Right renal pelvis (tissue), 4 donors: ENCODE measurements at places on chromosomes 1 and 21. TPM values are rescaled to one million over a fixed set of nuclear protein-coding genes. Genes with fewer than 3 reads are reported as not detected.

DNA sequence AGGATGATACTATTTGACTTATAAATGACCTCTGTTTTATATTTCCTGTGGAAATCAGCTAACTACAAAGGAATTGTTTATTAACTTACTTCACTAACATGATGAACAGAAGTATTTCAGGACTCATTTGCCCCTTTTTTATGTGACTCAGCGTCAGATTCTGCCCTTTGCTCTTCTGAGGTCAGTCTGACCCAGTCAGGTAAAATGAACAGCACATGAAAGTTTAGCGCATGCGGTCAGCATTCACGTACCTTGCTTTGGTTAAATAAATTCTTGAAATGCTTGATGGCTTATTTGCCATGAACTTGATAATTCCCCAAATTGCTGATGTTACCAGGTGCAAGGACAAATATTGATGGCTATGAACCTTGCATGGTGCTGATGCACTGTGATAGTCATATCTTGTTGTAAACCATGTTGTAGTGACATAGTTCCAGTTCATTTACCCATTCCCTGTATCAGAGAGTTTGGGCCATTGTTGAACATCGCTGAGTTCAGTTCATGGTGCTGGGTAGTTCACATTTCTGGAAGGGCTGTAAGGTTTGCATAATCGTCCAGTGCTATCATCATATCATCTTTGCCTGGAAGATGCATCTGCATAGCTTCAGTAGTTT lies 133.4 kb downstream of the NFIA start:
- no peak for DNase-seq

- no peak for DNase-seq
These were observed 192.3 kb upstream of the ADGRL4 start for GRCh38 chr1:79198832-79199231.

DNA sequence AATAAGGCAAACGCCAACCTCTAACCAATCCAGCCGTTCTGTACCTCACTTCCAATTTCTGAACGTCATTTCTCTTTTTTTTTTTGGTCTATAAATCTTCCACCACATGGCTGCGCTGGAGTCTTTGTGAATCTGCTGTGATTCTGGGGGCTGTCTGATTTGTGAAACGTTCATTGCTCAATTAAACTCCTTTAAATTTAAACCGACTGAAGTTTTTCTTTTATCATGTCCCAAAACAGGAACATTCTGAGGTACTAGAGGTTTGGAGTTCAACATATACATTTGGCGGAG lies 65.5 kb upstream of the BACH1 start:
- DNase-seq, result no peak

GRCh38 chr1:66809736-66810326 lies 8.8 kb upstream of the INSL5 start:
- DNase-seq, result no peak

GRCh38 chr1:167501515-167502191 lies 16.7 kb downstream of the CD247 start:
- no peak for DNase-seq

GRCh38 chr1:78170859-78171258 lies 125.1 kb downstream of the GIPC2 start:
- DNase-seq, result no peak

DNA sequence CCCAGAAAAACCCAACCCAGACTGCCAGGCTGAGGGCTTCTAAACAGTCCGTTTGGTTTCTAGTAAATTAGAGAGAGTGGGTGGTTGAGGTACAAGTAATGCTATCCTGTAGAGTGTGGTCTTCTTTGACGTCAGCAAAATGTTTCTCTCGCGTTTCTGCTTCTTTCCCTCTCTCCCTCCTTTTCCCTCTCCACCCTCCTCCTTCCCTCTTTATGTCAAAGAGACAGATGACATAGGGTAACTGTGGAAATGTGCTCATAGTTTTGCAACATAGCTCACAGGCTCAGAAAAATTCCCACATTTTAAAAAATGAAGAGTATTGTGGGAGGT lies 158.3 kb downstream of the TOMM20 start:
- no peak for DNase-seq

- DNase-seq, result no peak
These were observed 2.1 kb downstream of the MROH7 start for GRCh38 chr1:54643736-54644135.

- no peak for DNase-seq
These were observed 257.9 kb upstream of the RRP15 start for GRCh38 chr1:218027152-218027551.

DNA sequence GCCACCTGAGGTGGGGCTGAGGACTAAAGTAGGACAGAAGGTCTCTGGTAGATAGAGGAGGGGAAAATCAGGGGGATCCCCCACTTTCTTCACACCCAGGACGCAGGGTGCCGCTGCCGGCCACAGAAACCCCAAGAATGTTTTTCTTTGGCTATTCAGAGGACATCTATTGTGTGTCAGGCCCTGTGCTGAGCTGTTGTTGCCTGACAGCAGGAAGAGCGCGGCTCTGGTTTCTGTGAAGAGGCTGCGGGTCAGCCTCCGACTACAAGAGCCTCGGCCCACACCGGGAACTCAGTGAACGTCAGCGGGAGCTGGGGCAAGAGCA lies 407 bp upstream of the PIGV start:
- no peak for DNase-seq

GRCh38 chr1:207428783-207429182 lies 25.3 kb upstream of the CR2 start:
- no peak for DNase-seq

DNA sequence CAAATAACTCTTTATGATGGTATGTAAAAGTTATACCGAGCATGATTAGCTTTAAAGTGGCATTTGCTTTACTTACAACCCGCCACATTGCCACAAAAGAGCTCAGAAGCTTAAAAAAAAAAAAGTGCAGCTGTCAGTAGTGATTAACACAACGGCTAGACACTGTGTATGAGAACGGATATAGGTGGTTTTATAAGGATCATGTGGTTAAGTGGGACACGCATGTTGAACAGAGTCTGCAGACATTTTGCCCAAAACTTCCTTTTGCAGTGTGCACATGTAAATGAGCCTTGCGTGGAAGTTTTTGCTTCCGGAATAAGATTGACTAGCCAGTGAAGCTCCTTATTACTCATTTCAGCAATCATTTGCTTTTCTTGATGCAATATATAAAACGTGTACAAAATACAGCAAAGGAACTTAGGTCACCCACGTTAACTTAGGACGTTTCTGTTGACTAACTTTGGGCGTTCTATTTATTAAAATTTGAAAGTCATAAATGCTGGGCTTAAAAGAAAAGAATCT lies 58.7 kb upstream of the RGS1 start:
- no peak for DNase-seq

GRCh38 chr21:39098696-39099200 lies 84.5 kb downstream of the PSMG1 start:
- DNase-seq, result peak; percentile 61

GRCh38 chr1:56397811-56398231 lies 181.5 kb downstream of the PLPP3 start:
- DNase-seq, result no peak

DNA sequence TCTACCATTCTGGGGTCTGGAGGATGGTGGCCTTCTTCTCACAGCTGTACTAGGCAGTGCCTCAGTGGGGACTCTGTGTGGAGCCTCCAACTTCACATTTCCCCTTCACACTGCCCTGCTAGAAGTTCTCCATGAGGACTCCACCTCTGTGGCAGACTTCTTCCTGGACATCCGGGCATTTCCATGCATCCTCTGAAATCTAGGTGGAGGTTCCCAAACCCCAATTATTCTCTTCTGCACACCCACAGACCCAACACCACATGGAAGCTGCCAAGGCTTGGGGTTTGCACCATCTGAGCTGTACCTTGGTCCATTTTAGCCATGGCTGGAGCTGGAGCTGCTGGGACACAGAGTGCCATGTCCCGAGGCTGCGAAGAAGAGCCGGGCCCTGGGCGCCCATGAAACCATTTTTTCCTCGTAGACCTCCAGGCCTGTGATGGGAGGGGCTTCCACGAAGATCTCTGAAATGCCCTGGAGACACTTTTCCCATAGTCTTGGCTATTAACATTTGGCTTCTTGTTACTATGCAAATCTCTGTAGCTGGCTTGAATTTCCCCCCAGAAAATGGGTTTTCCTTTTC lies 170.5 kb downstream of the FOXD2 start:
- no peak for DNase-seq

DNA sequence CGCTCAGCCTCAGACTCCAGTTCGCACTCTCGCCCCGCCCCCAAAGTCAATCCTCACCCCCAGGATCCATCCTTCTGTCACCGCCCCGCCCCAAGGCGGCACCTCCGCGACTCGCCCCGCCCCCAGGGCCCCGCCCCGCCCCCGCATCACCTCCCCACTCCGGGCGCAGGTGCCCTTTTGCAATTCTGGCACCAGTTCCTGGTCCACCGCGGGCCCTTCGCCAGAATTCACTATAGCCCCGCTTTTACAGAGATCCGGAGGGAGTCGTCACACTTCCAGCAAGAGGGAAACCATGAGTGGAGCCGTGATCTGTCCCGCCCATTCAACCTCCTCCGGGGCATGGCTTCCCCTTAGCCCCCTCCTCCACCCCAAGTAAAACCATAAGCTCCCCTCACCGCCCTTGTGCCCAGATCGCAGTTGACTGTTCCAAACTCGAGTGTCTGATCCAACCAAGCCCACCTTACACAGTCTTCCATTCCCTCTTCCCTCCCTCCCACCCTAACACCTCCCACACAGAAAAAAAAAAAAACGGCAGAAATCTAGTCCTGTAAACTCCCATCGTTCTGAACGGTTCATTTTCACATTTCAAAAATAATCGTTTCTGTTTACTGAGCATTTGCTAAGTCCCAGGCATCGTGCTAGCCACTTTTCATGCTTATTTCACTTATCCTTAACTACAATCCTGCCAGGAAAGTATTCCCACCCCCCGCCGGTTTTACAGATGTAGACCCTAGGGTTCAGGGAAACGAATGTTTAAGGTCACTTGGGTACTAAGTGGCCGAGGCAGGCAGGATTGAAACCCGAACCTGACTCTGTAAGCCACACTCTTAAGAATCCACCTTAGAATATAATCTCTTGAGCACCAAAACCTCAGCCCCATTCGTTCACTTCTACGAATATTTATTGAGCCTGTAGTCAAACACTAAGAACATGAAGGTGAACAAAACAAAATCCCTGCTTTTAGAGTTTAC lies 1.3 kb upstream of the DNAJC16 start:
- DNase-seq, result no peak

DNA sequence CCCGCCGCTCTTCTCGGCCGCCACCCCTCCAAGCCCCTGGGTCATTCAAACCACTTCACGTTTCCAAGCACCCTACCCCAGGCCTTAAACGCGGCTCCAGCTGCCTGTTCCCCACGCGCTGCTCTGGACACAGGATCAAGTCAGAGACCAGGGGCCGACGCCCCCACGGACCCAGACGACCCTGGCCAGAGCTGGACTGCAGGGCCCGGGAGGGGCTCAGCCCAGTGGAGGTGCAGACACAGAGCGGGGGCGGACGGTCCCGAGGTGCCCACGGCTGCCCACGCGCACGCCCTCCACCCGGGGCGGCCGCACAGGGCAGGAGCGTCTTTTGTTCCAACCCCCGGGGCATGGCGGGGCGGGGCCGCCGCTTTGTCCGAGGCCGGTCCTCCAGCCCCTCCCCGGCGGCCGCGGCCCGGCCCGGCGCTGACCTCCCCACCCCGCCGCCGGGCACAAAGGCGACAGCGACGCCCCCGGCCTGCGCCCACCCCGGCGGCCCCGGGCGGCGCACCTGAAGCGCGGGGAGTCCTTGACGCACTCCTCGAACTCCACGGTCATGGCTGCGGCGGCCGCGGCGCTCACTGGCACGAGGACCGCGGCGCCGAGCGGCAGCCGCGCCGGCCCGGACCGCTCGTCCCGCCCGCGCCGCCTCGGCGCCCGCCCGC lies 338 bp downstream of the ACAP3 start:
- no peak for DNase-seq

DNA sequence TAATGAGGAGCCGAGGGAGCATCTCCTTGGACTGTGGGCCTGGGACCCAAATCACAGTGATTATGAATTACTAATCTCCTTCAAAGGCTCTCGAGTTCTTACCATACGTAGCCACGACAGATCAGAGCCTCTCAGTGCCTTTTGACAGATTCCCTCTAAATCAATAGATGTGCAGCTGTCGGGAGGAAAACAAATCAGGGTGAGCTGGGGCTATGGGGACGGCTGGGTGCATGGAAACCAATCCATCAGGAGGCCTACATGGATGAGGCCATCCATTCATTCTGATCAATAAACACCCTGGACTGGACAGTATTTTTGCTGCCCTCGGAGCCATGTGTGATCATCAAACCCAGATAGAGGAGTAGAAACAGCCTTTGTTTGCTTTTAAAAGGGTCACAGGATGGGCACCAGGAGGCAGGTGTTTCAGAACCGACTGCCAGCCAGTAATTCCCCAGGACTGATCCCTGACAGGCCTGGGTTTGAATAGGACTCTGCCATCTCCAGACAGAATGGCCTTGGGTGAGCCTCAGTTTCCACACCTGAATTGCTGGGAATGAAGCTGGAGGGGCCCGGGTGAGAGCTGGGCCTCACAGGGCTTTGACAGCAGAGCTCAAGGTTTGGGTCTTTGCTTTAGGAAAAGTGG lies 532.8 kb downstream of the MATN1 start:
- no peak for DNase-seq

GRCh38 chr1:107442551-107442950 lies 301.7 kb downstream of the NTNG1 start:
- DNase-seq, result no peak

DNA sequence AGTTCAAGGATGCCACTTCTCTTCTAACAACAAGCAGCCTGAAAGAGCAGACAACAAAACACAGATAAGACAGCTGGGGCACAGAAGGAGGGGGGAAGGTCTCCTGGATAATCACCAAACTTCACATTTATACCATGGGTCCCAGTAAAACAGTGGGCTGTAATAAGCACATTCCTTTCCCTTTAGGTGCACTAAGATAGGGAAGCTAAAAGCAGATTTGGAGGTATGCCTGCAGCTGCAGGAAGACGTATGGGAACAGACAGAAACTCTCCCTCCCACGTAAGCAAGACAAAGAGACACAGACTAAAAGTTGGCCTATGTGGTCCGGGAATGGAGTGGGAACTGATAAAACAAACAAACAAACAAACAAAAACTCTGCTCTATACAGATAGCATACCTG lies 612.1 kb downstream of the MRPL39 start:
- no peak for DNase-seq

GRCh38 chr1:16991571-16991970 lies 11.2 kb upstream of the MFAP2 start:
- DNase-seq, result no peak

DNA sequence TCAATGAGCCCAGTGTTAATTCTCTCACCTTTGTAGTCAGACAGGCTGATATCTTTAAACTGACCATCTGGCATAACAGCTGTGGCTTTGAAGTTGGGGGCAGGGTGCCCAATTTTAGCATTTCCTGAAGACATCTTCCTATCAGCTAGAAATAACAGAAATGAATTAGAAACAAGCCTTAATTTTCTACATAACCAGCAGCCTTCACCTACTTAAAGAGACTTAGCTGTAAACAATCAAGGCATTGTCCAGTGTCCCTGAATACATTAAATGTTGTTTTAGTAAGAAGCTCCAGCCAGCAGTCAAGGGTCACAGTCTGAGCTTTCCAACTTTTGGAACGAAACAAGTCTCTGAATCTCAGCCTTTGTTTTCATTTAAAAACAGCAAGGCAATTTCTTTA lies 2.8 kb downstream of the PRDX1 start:
- DNase-seq, result no peak

GRCh38 chr1:100277866-100278265 lies 11.8 kb downstream of the RTCA start:
- no peak for DNase-seq

GRCh38 chr1:7941437-7941793 lies 776 bp upstream of the TNFRSF9 start:
- no peak for DNase-seq

The LEFTY1 gene
- polyA plus RNA-seq, result 7.3 TPM

The PAQR6 gene
- polyA plus RNA-seq, result 5.0 TPM

The CFAP45 gene
- polyA plus RNA-seq, result 2.6 TPM

The ST6GALNAC3 gene
- polyA plus RNA-seq, result 101 TPM

The FCAMR gene
- 9.2 TPM for polyA plus RNA-seq

The TLR5 gene
- polyA plus RNA-seq, result 7.2 TPM
